T-helper 2 cell (primary cell): ENCODE measurements at places on chromosomes 3 and 15.

GRCh38 chr15:69145694-69146492, 14.5 kb upstream of the GLCE start:
- no peak for DNase-seq

DNA sequence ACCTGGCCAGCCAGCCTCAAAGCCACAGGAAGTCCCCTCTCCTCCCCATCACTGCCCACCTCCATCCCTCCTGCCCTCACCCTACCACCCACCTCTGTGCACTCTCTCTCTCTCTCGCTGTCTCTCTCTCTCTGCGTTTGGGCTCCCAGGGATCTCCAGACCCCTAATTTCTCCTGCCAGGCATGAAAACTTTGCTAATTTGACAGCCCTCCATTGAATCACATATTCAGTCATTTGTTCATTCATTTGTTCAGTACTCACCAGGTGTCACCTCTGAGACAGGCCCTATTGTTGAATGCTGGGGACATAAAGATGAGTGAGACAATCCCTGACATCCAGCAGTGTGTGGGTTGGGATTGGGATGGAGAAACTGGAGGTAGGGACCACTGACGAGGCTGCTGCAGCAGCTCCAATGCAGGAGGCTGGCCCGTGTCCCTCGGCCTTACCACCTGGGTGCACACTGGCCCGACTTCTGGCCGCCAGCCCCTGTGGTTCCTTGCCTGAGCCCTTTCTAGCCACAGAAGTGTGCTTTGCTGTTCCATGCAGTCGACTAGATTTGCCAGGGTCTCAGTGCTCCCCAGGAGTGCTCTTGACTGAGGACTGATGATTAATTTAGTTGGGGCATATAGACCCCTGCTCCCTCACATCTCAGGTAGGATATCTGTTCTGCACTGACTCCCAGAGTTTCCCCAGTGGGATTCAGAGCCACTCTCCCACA, 38.6 kb upstream of the TSEN2 start:
- no peak for DNase-seq

DNA sequence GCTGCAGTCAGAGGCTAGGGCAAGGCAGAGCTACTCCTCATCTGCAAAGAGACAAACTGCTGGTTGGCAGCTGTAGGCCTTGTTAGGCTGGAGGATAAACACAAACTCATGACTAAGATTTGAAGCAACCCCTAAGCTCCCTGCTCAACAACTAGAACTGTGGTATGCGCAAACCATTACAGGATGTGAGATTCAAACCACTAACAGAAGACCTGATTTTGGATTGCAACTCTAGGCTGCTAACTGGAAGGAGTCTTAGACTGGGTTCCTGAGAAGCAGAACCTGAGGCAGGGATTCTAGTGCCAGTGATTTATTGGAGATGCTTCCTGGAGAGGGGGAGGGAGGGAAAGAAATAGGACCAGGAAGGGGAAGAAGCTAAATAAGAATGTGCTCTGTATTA, 22.5 kb downstream of the CCR4 start:
- DNase-seq = no peak

- no peak for DNase-seq
Observed at GRCh38 chr15:64152507-64153387, 1.2 kb downstream of the SNX22 start.

DNA sequence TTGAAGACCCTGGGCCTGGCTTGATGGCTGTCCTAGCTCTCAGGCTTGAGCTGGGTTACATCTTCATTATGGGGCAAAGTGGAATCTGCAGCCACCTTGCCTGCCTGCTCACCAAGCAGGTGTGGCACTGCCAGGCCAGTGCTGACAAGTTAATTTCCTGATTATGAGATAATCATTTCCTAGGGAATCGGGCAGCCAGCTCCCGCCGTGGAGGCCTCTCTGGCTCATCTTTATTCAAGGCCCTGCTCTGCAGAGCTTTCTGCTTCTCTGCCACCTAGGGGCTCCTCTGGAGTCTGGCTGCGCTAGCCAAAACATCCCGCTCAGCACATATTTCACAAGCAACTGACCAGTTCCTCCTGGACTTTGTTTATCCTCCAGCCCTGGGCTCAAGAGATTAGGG, 9.9 kb downstream of the LOXL1 start:
- no peak for DNase-seq

GRCh38 chr15:50227076-50227475, 38.5 kb downstream of the HDC start:
- DNase-seq = no peak

DNA sequence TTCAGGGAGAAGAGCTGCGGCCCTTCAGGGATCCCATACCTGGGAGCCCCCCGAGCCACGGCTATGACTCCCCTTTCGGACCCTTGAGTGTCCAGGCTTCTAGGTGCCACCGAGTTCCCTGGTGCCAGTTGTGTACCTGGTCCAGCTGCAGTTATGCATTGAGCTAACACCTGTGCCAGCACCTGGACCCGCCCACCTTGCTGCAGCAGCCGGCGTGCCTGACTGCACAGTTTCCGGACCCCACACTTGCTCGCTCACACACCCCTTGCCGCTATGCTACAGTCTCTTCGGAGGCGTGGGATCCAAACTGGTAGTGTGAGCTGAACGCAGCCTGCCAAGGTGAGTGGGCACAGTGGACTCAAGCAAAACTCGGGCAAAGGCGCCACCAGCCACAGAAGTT, 284.5 kb upstream of the ROBO1 start:
- DNase-seq = no peak

DNA sequence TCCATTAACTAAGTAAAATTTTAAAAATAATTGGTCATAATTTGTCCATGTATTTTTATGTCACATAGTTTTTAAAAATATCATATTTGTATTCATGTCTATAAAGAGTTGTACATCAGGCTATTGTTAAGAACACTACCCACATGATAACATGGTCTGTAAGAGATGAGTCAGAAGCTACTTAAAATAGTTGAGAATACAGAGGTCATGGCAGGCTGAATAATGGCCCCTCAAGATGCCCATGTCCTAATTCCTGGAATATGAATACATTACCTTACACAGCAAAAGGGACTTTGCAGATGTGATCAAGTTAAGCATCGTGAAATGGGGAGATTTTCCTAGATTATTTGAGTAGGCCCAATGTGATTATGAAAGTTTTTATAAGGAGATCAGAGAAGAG, 782.9 kb upstream of the GOLIM4 start:
- no peak for DNase-seq
